Muscle of leg (tissue), 16 donors: ENCODE measurements at places on chromosomes 7 and 10.
A peak's percentile ranks its signal among the peaks of the same experiment; 100 is the strongest.

GRCh38 chr7:102872460-102872859 is 40.3 kb upstream of the LRRC17 start:
- DNase-seq = no peak

DNA sequence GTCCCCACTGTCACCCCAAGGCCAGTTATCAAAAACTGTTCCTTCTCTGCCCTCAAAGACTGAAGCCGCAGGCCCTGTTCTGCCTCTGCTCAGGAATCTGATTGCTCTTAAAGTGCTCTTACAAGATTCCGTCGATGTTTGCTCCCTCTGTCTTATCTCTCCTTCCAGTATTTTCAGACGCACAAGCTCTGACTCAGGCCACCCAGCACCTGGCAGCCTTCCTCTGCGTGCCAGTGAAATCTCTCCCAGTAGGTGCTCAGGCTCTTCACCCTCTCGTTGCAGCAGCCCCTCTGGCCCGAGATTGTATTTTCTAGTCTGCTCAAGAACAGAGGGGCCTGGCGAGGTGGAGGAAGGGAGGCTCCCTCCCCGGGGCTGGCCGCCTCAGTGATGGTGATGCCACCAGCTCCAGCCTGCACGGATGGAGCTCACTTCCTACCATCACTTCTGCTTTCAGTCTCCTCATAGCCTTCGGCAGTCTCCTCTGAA is 276.2 kb downstream of the USP6NL start:
- DNase-seq = no peak

GRCh38 chr7:74026406-74026902 is 1.5 kb upstream of the ELN start:
- DNase-seq = no peak

- no peak for DNase-seq
Measured at GRCh38 chr7:11895337-11895736, 63.3 kb upstream of the THSD7A start.

- DNase-seq = no peak
Measured at GRCh38 chr7:36127075-36127740, 25.8 kb upstream of the EEPD1 start.

GRCh38 chr7:64101126-64101942 is 56.1 kb downstream of the ZNF727 start:
- no peak for DNase-seq

GRCh38 chr10:90722832-90723231 is 135.0 kb downstream of the HTR7 start:
- no peak for DNase-seq

GRCh38 chr10:3264161-3264761 is 91.7 kb upstream of the PITRM1 start:
- peak; percentile 25 for DNase-seq

DNA sequence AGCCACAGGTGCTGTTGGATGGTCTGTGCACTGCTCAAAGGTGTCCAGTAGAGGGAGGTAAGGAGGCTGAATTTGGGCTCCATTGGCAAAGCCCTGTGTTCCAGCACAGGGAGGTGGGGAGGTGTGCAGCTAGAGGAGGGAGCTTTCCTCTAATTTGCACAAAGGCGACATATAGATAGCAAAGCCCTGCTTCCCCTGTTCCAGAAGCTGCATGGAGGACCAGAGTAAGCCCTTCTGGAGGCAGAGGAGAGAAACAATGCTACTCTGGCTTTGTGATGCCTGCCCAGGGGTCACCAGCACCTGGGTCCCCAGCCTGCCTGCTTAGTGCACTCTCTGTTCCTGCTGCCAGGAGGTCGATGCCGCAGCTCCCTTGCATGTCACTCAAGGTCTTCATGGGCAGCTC is 3.4 kb upstream of the ARHGAP22 start:
- no peak for DNase-seq

GRCh38 chr10:60389413-60390025 is at the start of gene ANK3:
Gene ANK3, minus strand, starts transcription at chr10:60389875. Its CDS starts 337 bp downstream, at chr10:60389538.
- no peak for DNase-seq
